ENCODE measurements at places on chromosomes 3 and 15.

DNA sequence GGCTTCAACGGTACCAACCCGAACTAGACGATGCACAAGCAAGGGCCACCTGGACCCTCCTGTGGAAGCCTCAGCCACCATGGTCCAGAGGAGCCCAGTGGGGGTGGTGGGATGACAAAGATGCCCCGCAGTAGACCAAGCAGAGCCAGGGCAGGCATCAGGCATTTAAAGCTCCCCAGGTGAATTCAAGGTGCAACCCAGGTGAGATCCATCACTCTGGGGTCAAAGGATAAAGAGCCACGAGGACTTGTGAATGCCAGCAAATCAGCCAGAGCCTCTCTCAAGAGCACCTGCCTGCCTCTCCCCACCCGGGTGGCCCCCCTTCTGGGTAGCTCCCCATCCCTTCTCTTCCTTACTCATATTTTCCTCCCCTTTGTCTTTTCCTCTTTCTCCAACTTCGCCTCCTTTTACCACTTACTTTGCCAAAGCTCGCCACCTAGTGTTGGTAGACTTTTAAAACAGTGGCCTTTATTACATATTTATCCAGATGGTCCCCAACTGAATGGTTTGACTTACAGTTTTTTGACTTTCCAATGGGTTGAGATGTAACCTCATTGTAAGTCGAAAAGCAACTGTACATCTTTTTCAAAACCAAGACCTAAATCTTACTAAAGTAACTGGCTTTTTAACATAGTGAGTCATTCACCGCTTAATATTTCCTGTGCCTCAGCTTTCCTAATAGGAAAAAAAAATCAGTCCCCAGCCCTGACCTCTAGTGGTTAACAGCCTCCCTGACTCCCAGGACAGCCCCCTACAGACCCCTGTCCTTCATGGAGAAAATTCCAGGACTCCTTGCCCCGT lies 18.8 kb downstream of the PLA2G4F start:
- DNase-seq, result peak; percentile 36

GRCh38 chr3:196144383-196145105 lies 62.7 kb upstream of the TFRC start:
- peak; percentile 52 for DNase-seq

DNA sequence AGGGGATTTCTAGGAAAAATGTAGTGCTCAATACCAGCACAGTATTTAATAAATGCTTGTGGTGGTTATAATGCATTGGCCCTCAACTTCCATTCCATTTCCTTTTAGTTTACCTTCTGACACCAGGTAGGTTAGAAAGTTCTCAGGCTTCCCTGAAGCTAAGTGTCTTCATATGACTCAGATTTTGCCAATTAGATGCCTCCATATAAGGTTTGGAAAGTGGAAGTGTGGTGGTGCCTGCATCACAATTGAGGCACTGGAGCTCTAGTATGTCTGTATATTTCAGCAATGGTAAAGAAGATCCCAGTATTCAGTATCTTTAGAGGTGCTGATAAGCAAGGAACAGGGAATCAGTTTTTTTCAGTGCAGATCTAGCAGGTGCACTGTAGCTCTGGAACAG lies 18.3 kb downstream of the XRN1 start:
- no peak for DNase-seq

DNA sequence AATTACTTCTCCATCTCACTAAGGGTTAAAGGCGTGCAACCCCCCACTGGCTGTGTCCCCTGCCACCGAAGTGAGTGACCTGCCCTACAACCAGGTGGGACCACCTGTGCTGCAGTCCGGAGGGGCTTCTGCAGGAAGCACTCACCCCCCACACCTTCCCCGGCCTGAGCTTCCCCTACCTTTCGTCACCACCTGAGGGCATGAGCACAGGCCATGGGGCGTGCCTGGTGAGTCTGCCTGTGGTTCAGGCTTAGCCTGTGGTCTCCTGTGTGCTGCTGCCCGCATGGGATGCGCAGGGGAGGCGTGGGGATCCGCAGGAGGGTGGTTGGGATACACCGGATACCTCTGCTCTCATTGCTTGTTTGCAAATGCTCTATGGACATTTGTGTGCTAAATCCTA lies 46.0 kb downstream of the KLHL25 start:
- no peak for DNase-seq

DNA sequence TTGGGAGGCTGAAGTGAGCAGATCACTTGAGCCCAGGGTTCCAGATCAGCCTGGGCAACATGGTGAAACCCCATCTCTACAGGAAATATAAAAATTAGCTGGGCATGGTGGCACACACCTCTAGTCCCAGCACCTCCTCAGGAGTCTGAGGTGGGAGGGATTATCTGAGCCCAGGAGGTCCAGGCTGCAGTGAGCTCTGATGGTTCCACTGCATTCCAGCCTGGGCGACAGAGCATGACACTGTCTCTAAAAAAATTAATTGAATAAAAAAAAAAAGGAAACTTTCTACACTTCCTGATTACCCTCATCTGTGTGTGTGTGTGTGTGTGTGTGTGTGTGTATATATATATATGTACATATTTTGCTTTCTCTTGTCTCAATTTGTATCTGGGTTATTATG lies 31.4 kb downstream of the DIPK2A start:
- DNase-seq, result no peak

DNA sequence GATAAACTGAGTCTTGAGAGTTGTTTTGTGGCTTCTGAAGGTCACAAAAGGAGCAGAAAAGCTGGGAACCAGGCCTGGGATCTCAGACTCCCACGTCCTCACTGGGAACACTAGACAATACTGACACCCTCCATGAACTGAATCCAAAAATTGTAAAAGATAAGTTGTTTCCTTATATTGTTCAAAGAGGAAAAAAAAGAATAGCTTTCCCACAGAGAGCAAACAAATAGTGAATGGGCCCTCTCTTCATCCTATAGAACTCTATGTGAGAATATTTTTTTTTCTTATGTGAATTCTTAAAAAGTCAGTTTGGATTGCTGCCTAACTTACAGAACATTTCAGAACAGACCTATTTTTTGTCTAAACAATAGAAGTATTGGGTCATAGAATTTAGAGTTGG lies 203.5 kb downstream of the MECOM start:
- no peak for DNase-seq

- no peak for DNase-seq
These were observed 151.1 kb downstream of the SQOR start for GRCh38 chr15:45785897-45786296.

GRCh38 chr3:106643684-106644161 lies 733.5 kb upstream of the CCDC54 start:
- DNase-seq, result no peak

DNA sequence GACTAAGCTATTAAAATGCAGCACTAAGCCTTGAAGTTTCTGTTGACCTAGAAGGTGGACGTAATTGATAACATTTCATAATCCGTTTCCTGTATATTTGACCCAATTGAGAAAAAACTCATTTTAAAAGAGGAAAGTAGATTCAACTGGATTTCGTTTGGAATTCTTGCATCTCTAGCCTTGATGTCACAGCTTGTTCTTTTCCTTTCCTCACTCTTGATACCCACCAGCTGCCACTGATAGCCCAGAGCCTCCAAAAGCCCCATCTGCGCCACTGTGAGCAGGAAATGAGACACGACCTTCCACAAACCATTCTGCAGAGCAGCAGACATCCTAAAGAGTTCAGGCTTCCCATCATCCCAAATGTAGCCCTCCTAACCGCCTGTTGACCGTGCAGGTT lies 61.8 kb downstream of the FOXB1 start:
- no peak for DNase-seq

GRCh38 chr3:56918111-56918568 lies 116.4 kb upstream of the ARHGEF3 start:
- DNase-seq, result no peak

DNA sequence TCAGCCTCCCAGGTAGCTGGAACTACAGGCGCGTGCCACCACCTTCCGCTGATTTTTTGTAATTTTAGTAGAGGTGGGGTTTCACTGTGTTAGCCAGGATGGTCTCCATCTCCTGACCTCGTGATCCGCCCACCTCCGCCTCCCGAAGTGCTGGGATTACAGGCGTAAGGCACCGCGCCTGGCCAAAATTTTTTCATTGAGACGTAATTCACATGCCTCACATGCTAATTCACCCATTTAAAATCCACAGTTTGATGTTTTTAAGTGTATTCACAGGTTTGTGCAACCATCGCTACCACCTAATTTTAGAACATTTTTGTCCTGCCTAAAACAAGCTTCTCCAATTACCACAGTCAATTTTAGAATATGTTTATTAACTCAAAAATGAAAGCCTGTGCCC lies 37.1 kb downstream of the SELENOT start:
- DNase-seq, result no peak

DNA sequence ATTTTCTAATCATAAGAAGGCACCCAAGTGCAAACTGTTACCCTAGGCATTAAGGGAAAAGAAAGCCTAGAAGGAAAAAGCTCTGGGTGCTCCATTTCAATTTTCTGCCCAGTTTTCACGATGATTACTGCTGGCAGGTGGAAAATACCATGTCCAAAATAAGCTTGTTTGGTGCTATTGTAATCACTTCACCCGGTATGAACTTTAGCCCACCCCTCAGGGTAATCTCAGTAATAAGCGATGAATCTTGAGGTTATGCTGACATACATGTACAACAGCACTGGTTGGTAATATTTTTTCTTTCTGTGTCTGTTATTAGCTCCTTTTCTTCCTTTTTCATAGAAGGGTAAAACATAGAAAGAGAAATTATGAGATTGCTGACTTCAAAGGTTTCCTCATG lies 88.6 kb upstream of the MEX3B start:
- no peak for DNase-seq

- DNase-seq, result peak; percentile 33
These were observed 40.7 kb downstream of the C2CD4B start for GRCh38 chr15:62124176-62124972.

DNA sequence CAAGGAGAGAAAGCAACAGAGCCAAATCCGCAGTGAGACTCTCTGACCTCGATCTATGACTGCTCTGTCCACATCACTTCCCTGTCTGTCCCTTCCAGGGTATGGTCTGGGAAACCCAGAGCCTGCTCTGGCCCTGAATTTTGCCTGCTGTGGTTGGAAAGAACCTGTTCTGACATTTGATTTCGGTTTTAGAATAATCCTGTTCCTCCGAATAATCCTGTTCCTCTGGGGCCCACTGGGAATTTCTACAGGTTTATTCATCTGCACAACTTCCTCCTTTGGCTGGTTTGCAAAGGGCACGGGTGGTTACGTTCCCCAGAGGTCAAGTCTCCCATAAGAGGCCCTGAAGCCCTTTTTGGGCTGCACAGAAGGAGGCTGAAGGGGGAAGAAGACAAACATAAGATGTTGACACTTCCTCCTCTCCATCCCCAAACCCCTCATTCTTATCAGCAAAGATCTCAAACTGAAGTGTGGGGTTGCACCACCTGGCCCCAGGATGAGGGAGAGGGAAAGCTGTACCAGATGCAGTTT lies 10.6 kb downstream of the LAMP3 start:
- DNase-seq, result no peak

- DNase-seq, result no peak
These were observed 115.9 kb downstream of the IQSEC1 start for GRCh38 chr3:12957339-12957738.

- no peak for DNase-seq
These were observed 40.3 kb downstream of the CHST14 start for GRCh38 chr15:40511093-40511471.

- DNase-seq, result no peak
These were observed 289.6 kb upstream of the LYSMD4 start for GRCh38 chr15:100022806-100023205.

DNA sequence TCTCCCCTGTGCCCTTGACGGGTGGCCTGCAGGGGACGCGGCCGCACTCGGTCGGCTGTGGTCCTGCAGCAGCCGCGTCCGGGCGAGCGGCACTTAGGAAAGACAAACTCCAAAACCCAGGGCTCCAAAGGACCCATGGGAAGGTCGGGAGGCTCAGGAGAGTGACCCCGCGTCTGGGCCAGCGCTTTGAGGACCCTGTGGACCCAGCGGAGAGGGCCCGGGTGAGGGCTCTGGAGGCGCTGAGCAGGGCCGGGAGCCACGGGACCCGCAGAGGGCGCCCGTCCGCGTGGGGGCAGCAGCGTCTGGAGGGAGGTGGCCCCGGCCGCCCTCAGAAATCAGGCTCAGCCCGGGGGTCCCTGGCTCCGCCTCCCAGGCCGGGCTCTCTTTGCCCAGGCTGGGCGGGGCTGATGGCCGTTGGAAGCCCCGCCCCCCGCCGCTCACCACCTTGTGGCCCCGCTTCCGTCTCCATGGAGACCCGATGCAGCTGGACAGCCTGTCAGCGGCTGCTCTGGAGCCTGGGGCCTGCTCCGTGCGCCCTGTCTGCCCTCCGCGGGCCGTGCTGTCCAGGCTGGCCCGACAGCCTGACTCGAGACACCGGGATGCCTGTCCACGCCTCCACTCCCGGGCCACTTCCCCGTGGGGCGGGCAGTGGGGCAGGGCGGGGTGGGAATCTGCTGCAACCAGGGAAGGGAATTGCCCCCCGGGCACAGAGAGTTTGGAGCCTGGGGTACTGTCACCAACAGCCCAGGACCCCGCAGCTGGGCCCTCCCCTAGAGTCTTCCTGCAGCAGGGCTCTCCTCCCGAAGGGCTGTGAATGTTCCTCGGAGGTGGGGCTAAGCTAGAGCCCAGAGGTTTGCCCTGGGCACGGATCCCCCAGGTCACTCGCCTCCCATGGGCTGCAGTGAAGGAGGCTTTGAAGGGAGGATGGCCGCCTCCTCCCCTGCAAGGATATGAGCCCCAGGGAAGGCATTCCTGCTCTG lies 34.8 kb upstream of the RPL32 start:
- no peak for DNase-seq

DNA sequence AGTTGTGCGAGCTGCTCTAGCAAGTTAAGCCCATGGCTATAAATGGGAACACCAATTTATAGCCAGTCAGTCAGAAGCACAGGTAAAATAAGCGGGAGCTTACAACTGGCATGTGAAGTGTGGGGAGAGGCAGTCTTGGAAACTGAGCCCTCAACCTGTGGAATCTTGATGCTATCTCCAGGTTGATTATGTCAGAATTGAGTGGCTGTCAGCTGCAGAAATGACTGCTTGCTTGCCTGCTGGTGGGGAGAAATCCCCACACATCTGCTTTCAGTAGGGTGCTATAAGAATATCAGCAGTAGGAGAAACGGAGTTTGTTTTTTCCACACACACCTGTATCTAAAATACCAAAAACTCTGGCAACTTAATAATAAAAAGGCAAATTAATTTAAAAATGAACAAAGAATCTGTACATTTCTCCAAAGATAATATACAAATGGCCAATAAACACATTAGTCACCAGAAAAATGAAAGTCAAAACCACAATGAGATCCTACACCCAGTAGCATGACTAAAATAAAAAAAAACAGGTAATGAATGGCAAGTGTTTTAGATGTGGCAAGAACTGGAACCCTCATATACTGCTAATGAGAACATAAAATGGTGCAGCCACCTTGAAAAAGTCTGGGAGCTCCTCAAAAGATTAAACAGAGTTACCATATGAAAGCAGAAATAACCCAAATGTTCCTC lies 26.0 kb upstream of the MAP4 start:
- peak; percentile 8 for DNase-seq

- DNase-seq, result no peak
These were observed 48.4 kb upstream of the LIMD1 start for GRCh38 chr3:45546126-45546620.

GRCh38 chr3:8632402-8633237 lies 12.0 kb downstream of the SSUH2 start:
- DNase-seq, result no peak

GRCh38 chr15:91853948-91854638 lies 585 bp downstream of the SLCO3A1 start:
- peak; percentile 34 for DNase-seq

- DNase-seq, result no peak
These were observed 887.4 kb upstream of the CFAP20DC start for GRCh38 chr3:59937201-59937600.
